ENCODE measurements at places on chromosomes 7 and 10. TPM values are rescaled to one million over a fixed set of nuclear protein-coding genes. Genes with fewer than 3 reads are reported as not detected.

The SLIT1 gene
- total RNA-seq: not detected

The TFEC gene
- under 0.01 TPM for total RNA-seq

The NFE2L3 gene
- 3.1 TPM for total RNA-seq

The CCDC136 gene
- 8.5 TPM for total RNA-seq

The LRIT1 gene
- not detected for total RNA-seq

The ITPRID1 gene
- not detected for total RNA-seq

The TMEM196 gene
- not detected for total RNA-seq

The CALN1 gene
- total RNA-seq: not detected

The SPDYE9 gene
- total RNA-seq: not detected

The PPP1R17 gene
- total RNA-seq: not detected

The ENKUR gene
- total RNA-seq: under 0.01 TPM

The HOXA2 gene
- total RNA-seq: 0.18 TPM

The LARP4B gene
- total RNA-seq: 25.3 TPM

The STN1 gene
- total RNA-seq: 23.9 TPM

The PLXNA4 gene
- 0.28 TPM for total RNA-seq

The CPA4 gene
- total RNA-seq: 25.9 TPM

The ZNF365 gene
- total RNA-seq: 2.8 TPM

The GDI2 gene
- 434 TPM for total RNA-seq

The SYNPO2L gene
- not detected for total RNA-seq

The LIPM gene
- not detected for total RNA-seq

The HOXA3 gene
- 1.8 TPM for total RNA-seq

The GPR26 gene
- not detected for total RNA-seq

The HYAL4 gene
- total RNA-seq: not detected

The PNLIP gene
- total RNA-seq: not detected

The FAM131B gene
- total RNA-seq: 1.00 TPM

The CDNF gene
- 1.1 TPM for total RNA-seq

The PDZD7 gene
- total RNA-seq: 1.1 TPM

The AKR1C1 gene
- total RNA-seq: 321 TPM

The ATRNL1 gene
- total RNA-seq: 0.18 TPM

The TES gene
- total RNA-seq: 36.1 TPM

The HILPDA gene
- 46.7 TPM for total RNA-seq

The ACTR3C gene
- total RNA-seq: 1.6 TPM

The THNSL1 gene
- total RNA-seq: 2.3 TPM

The TMEM139 gene
- total RNA-seq: not detected

The FEZF1 gene
- not detected for total RNA-seq

The SCD gene
- 439 TPM for total RNA-seq

The PLAC9 gene
- 12.3 TPM for total RNA-seq

The OSBPL3 gene
- total RNA-seq: 8.1 TPM

The PURB gene
- 11.3 TPM for total RNA-seq

Data from smooth muscle cell of bladder (primary cell).